HT-29 (cell line): ENCODE measurements at places on chromosomes 6 and 20.

GRCh38 chr20:44678990-44679611 is 27.6 kb upstream of the ADA start:
- no peak for DNase-seq

- DNase-seq, result no peak
These were observed 817.1 kb downstream of the KIF16B start for GRCh38 chr20:15756002-15756753.

GRCh38 chr6:32890831-32891230 is 36.8 kb downstream of the PSMB9 start:
- no peak for DNase-seq

GRCh38 chr6:45387236-45387635 is 9.5 kb upstream of the SUPT3H start:
- DNase-seq, result no peak

DNA sequence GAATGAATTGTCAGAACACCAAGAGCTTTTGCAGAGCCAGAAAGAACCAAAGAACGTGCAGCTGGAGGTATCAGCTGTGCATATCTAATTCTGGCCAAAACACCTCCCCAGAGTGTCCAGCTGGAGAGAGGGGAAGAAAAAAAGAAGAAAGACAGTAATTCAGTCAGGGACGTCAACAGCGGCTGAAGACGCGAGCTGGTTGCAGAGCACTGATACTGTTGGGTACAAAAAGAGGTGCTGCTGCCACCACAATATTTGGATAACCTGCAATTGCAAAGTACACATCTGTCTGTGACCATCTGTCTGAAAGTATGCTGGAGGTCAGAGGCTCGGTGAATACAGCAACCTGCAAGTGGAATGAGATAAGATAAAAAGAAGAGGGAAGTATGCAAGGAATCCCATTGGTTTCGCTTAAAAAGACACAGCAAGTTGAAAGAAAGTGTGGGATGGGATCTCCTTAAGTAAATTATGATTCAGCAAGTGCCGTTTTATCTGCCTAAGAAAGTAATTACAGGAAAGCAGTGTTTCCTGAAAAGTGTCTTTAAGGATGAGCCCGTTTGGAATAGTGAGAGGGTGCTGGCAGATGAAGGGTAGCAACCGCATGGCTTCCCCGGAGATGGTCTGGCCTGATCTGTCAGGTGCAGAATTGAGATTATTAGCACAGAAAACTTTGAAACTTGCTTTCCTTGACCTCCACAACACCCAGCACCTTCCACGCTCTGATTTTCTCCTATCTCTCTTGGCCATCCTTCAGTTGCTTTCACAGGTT is 189.9 kb upstream of the PRDM1 start:
- DNase-seq, result no peak

DNA sequence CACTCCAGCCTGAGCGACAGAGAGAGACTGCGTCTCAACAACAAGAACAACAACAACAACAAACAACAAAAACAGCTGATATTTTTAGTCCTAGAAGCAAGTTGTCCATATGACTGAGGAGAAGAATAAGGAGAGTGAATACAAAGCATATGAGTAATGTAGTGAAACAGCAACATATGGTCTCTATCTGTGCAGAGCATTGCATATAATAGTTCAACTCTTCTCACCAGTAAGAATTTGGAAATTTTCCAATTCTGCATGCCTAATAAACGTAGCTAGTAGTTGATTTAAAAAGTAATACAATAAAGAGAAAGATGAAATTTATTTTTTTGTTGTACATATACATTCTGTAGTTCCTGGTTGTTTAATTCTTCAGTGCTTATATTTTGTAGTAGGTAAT is 129.7 kb upstream of the FAM83B start:
- DNase-seq, result no peak

- DNase-seq, result no peak
These were observed 3.5 kb downstream of the FOXO3 start for GRCh38 chr6:108564178-108564577.

GRCh38 chr6:99114769-99115406 is 167.1 kb upstream of the FBXL4 start:
- no peak for DNase-seq

DNA sequence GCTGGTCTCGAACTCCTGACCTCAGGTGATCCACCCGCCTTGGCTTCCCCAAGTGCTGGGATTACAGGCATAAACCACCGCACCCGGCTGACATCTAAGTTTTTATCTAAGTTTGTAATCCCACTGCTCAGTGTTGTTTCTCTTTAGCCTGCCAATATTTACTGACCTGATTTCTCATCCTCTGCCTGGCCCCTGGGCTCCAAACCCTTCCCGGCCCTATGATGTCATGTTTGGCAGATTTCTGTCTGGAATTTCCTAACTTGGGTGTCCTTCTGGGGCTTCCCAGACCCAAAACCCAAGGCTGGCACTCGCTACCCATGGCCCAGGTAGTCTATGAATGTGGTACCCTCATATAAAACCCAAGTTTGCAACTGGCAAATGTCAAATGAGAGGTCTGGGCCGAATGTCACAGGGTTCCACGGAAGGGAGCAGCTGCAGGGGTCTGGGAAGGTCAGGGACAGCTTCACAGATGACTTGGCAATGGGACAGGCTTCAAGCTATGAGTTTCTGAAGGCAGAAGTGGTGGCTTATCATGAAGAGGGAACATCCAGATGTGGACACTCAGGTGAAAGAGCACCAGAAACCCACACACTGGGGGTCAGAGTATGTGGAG is 54.9 kb downstream of the TMEM170B start:
- DNase-seq, result no peak

- peak; percentile 31 for DNase-seq
These were observed 134.7 kb upstream of the RNF24 start for GRCh38 chr20:4150070-4150441.

DNA sequence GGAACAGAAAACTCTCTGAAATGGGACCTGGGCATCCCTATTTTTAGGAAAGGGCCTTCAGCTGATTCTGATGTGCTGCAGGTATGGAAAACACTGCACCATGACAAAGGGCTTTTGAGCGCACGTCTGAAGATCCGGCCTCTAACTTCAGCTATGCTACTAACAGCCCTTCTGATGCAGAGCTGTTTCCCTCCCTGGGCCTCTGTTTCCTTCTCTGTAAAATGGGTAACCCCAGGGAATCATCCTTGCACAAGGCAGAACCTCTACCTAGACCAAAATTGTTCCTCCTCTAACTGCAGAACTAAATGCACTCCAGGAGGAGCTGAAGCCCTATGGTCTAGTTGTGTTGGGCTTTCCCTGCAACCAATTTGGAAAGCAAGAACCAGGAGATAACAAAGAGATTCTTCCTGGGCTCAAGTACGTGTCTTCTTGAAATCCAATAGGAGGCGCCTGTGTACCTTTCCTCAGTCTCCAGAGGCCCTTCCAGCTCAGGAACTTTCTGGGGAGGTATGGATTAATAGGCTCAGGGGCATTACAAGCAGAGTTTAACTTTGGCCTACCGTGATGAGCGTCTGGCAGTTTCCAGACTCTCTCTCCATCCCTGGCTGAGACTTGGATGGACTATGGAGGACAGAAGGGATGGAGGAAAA is 5.9 kb downstream of the GPX5 start:
- no peak for DNase-seq

DNA sequence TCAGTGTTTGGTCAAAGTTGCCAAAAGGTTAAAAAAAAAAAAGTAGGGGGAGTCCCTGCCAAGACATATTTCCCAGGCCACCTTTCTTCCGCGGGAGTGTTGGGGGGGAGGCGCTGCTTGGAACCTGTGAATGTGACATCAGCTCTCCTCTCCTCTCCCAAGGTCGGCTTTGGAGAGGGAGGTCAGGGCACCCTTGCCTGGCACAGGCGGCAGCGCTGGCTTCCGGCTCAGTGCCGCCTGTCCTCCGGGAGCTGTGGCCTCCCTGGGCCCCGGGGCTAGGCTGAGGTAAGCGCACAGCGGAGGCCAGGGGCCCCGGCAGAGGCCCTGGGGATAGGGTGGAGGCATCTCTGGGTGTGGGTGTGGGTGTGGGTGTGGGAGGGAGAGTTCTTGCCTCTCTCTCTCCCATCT is 1.9 kb upstream of the EDN1 start:
- no peak for DNase-seq

DNA sequence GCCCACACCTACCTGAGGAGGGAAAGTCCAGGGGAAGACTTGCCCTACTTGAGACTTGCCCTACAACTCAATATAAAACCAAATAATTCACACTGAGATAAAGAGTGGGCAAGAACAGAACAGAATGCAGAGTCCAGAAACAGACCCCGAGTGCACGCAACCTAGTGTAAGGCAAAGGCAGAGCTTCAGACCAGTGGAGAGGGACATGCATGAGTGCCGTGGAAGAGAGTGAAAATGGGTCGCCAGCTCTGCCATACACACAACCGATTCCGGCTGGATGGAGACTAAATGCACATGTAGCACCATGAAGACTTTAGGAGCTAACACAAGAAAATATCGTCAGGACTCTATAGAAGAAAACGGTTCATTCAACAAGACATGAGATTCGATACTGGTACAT is 58.8 kb upstream of the CST7 start:
- no peak for DNase-seq

DNA sequence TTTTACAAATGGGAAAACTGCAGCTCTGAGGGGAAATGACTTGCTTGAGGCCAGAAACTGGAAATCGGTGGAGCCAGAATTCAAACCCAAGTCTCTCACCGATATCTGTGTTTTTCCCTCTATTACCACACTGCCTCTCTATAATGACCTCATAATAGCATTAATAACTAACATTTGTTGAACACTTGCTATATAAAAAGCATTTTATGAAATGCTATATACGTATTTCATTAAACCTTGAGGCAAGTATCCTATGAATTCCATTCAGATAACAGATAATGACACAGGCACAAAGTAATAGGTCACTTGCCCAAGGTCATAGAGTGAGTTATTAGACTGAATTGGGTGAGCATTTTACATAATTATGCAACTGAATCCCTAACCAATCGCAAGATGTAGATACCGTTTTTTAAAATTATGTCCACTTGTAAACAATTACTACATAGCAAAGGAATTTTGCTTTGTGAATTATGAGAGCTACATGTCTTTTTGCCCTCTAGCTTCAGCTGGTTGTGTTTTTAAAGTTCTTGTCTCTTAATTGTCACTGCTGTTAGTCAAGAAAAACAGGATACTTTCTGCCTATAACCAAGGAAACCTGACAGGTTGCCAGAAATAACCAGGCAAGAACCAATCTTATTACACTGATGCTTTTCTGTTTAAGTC is 4.7 kb downstream of the DSN1 start:
- no peak for DNase-seq

DNA sequence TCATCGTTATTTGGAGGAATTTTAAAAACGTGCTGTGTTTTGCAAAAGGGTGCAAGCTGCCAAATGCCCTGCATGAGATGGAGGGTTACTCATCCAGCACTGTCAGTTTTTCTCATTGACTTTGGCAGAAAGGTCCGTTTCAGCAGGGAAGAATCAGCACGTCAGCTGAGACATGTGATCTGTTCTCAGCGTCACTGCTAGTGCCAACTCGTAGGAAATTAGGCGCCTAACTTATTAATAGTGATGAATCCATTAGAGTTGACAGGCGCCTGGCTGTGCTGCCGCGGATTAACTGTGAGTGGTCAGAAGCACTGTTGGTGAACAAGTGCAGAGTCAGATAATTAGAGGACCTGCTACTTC is 175.5 kb upstream of the FOXQ1 start:
- DNase-seq, result no peak

DNA sequence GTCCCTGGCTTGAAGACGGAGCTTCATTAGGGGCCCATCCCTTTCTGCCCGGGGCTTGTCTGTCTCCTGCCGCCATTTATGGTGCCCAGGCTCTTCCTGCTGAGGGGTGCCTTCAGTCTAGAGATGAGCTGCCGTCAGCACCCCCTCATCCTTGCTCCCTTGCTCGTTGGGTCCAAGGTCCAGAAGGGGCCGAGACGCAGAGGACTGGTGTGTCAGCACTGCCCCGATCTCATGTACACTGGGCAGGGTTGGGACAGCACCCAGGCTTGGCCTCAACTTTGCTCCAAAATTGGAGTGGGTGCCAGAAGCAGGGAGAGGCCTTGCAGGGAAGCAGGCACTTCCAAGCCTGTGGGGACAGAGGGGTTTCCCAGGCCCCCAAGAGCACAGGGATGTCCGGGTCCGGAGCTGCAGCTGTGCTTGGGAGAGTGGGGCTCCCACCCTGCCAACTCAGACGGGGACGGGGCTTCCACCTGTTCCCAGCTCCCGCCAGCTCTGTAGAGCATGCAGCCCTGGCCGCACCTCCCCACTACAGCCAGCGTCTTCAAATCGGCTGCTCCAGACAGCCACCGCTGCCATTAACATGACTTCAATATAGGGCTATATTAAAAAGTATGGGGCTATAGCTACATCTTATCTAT is 488.8 kb downstream of the TENT5A start:
- no peak for DNase-seq

DNA sequence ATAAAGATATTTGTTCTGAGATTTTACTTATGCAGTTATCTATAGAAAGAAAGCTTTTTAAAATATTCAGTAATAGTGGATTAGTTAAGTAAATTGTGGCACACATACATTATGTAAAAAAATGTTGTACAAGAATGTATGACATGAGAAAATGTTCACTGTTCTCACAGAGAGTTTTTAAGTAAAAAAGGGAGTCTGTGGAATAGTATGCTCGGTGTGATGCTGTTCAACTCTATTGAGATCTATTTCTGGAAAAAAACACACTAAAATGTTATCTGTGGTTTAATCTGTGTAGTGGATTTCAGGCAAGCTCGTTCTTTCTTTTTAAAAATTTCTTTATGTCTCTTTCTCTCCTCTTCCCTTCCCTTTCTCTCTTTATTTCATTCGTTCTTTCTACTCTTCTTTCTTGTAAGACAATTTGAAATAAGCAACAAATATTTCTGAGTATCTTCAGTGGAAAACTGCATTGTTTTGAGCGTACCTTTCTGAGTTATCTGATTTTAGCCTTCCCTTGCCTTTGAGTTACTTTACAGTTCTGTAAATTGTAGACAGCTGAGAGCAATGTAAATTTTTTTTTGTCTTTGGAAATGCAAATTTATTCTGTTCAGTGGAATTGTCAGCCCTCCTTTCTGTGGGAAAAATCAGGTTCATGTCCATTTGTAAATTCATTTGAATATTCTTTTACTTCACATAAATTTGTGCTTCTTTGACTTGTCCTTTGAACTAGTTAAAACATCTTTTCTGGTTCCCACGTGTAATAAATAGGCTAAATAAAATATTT is 229.0 kb upstream of the NOX3 start:
- DNase-seq, result no peak

DNA sequence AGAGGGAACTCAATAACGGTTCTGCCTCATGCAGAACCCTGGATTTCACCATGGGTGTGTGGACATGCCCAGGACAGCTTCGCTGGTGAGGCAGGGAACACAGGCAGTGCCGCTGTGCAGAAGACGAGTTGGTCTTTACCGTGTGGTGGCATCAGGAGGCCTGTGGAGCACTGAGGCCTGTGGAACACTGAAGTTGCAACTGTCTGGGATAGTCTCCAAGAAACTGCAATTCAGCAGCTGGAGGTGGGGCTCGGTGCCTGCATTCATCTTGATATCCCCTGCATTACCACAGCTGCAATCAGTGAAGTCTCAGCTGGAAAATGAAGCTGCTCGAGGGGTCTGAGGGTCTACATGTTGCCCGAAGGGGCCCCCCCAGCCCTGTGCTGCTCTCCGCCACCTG is 202.4 kb upstream of the CDH4 start:
- no peak for DNase-seq

- DNase-seq, result no peak
These were observed 135.8 kb downstream of the SLC35F1 start for GRCh38 chr6:118042855-118043254.
